ENCODE measurements at places on chromosomes 2 and 18. TPM values are rescaled to one million over a fixed set of nuclear protein-coding genes. Genes with fewer than 3 reads are reported as not detected.
A peak's percentile ranks its signal among the peaks of the same experiment; 100 is the strongest.

- DNase-seq, result peak; percentile 79
Measured at GRCh38 chr2:165114346-165114939, 89.4 kb downstream of the SCN3A start.

DNA sequence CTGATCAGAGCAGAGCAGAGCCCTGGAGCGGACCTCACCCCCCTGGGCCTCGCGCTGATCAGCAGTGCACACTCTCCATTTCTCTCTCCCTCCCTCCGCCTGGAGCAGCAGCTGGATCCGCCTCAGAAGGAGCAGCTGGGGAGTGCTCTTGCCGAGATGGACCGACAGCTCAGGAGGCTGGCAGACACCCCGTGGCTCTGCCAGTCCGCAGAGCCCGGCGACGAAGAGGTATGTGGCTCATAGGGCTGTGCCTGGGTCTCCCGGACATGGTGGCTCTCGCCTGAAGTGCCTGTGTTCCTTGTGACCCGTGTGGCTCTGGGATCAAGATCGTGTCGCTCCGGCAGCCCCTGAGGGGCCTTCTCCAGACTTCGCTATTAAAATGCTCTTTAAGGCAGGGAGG lies 102.5 kb downstream of the USP40 start:
- no peak for DNase-seq

GRCh38 chr2:133574620-133575019 lies 6.4 kb upstream of the NCKAP5 start:
- peak; percentile 52 for DNase-seq

GRCh38 chr2:41930807-41931566 lies 116.8 kb upstream of the PKDCC start:
- peak; percentile 60 for DNase-seq

DNA sequence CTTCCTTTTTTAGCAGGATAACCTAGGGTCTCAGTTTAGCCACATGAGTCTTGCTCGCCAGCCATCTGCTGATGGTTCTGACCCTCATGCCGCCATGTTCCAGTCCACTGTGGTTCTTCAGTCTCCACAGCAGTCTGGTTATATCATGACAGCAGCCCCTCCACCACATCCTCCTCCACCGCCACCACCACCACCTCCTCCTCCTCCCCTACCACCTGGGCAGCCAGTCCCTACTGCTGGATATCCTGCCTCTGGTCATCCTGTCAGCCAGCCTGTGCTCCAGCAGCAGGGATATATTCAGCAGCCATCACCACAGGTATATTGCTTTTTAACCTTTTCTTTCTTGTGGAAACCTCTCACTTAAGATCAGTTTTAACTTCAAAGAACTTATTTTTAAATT lies 89.9 kb upstream of the UBXN4 start:
- DNase-seq, result no peak

Gene C2orf66
- 0.54 TPM for total RNA-seq

Gene MOGAT1
- total RNA-seq, result not detected
